ENCODE measurements at places on chromosomes 5 and 9.
A peak's percentile ranks its signal among the peaks of the same experiment; 100 is the strongest.

DNA sequence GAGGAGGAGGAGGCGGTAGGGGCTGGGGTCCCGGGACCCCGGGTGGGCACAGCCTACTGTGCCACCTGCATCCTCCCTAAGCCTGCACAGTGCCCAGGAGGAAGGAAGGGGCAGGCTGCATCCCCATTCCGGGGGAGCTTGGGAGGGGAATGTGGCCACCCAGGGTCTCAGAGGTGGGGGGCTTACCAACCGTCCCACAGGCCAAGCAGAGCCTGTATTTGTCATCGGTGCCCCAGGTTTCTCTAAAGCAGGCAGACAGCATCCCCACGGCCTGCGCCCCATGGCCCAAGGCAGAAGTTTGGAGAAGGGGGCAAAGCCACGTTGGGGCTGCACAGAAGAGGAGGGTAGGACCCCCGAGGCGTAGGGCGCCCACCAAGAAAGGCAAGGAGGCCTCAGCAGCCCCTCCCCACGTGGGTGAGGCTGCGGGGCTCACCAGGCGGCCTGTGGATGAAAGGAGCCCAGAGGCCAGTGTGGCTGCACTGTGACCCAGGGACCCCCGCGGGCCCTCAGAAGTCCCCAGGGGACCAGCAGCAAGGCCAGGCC, 507 bp upstream of the GPSM1 start:
- no peak for DNase-seq

DNA sequence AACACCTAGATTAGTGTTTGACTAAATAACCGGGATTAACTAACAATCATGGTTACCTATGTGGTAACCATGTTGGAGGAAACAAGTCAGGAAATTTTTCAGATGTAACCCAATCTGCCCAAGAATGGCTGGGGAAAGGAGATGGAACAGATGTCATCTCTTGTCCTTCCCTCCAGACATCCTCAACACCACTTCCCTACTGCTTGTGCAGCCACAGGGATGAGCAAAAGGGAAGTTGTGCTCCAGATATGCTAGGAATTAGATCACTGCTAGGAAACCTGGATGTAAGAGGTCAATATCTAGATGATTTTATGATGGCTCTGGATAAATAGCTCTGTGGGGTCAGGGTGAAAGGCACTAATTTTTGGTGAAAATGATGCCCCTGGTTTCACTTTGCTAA, 61.3 kb upstream of the ELL2 start:
- DNase-seq = no peak

DNA sequence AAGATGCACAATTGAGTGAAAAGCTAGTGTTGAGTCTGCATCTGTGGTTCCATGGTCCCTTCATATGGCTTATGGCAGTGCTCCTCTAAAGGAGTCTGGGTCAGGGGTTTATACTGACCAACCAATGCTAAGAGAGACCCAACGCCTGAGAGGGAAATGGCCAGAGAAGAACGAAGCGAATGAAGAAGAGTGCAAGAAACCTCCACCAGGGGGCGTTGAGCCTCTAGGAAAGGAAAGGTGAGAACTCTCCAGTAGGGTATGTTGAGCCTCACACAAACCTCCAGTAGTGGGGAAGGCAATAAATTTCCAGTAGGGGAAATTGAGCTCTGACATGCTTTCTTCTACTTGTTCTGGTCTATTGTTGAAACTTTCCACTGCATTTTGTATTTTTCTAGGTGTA, 470.6 kb downstream of the PRDM9 start:
- DNase-seq = no peak

DNA sequence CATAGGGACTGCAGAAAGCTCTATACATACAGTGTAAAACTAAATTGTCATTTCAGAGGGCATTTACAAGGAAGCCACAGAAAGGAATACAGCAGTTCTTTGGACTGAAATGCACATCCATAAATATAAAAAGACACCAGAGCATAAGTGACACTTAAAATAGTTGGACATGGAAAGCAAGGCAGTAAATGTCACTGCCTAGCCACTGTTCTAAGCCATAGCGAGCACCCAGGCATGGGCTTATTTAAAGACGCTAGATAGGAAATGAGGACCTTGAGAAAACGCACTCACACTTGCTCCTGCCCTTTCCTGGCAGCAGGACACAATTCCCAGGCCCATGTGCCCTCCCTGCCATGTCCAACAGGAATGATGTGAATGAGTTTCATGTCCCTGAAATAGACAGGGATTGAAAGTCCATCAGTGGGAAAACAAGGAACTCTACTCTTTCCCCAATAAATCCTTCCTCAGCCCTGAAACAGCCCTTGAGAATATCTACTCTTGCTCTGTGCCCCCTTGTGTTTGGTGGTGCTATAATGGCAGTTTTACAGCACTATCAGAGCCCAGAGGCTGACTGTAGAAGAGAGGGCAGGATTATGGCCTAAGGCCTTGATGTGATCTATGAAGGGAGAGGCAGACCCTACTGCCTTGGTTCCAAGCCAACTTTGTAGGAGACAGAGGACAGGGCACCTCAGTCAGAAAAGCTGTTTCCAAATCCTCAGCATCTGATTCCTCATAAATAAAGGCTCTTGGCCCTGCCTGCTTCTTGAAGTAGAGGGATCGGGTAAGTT, 182.9 kb downstream of the SAXO1 start:
- DNase-seq = no peak

- DNase-seq = no peak
These were observed 364.4 kb downstream of the GADD45G start for GRCh38 chr9:89969156-89969675.

- DNase-seq = peak; percentile 73
These were observed 68.8 kb downstream of the ZNF608 start for GRCh38 chr5:124677374-124678351.

- DNase-seq = no peak
These were observed 288.7 kb downstream of the FBXL17 start for GRCh38 chr5:108093186-108093585.

All from fibroblast of skin of left biceps (primary cell).